ENCODE measurements at places on chromosomes 3 and 15. TPM values are rescaled to one million over a fixed set of nuclear protein-coding genes. Genes with fewer than 3 reads are reported as not detected.

The BCHE gene
- total RNA-seq, result 44.0 TPM

The ATP2B2 gene
- total RNA-seq, result 5.7 TPM

The SLC26A6 gene
- 12.4 TPM for total RNA-seq

The C3orf22 gene
- not detected for total RNA-seq

The FANCD2OS gene
- total RNA-seq, result not detected

The GCNT3 gene
- 5.3 TPM for total RNA-seq

The CRABP1 gene
- 21.6 TPM for total RNA-seq

The GOLGA6L25 gene
- not detected for total RNA-seq

The UCN2 gene
- total RNA-seq, result 2.4 TPM

The DNASE1L3 gene
- total RNA-seq, result not detected

The CA12 gene
- total RNA-seq, result 8.9 TPM

The NSUN3 gene
- 14.2 TPM for total RNA-seq

The CD276 gene
- 85.4 TPM for total RNA-seq

The GPR15 gene
- total RNA-seq, result not detected

The SERINC4 gene
- total RNA-seq, result 0.10 TPM

The MCF2L2 gene
- 2.6 TPM for total RNA-seq

The PLA2G4D gene
- not detected for total RNA-seq

All from tongue (tissue), 3 donors.